Stimulated activated CD4-positive, alpha-beta T cell treated with anti-CD3 and anti-CD28 coated beads, Interleukin-15, amount 100 ng/mL, for 48 hours (primary cell): ENCODE measurements at places on chromosomes 13 and 19.

- no peak for DNase-seq
Measured at GRCh38 chr19:47507012-47507411, 7.9 kb downstream of the NAPA start.

GRCh38 chr19:19337120-19337519, 16.5 kb downstream of the MAU2 start:
- no peak for DNase-seq

DNA sequence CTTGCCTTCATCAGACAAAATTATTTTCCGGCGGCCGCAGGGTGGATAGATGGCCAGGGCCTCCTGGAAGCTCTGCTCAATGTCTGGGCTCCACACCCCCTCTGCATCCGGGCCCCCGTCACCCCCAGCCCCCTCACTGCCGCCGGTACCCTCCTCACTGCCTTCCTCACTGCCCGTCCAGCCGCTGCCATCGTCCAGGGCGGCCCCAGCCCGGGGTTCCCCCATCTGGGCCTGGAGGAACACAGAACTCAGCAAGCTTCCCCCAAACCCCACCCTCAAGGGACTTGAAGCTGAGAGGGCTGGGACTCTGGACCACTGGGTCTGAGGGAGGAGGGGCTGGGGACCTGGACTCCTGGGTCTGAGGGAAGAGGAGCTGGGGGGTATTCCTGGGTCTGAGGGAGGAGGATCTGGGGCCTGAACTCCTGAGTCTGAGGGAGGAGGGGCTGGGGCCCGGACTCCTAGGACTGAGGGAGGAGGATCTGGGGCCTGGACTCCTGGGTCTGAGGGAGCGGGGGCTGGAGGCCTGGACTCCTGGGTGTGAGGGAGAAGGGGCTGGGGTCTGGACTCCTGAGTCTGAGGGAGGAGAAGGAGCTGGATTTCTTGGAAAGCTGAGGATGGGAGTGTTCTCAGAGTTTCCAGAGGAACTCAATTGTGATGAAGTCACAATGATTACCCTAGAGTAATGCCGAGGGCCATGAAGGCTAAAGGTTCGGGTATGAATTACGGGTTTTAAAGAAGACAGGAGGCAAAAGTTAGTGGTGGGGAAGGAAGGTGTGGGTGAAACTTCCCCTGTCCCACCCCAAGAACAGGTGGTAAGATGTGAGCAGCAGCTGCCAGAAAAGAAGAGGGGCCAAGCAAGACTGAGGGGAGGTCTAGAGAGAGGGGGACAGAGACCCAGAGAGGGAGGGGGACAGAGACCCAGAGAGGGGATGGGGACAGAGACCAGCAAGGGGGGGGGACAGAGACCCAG, 2.1 kb downstream of the TEAD2 start:
- DNase-seq: no peak

DNA sequence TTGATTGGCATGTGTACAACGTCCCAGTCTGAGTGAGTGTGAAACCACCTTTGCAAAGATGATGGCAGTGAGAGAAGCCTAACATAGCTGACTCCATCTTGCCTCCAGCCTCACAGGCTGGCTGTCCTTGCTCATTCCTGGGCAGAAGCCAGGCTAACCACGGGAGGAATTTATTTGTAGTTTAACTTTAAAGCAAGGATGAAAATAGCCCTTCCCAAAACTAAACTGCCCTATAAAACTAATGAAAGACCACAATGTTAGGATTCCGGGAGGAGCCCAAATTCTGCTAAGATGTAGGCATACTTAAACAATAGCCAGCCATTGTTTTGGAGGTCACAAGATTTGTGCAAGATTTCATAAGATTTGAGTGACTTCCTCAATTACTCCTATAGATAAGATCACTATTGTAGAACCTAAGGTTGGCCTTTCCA, 96.6 kb upstream of the LSM14A start:
- DNase-seq: no peak

DNA sequence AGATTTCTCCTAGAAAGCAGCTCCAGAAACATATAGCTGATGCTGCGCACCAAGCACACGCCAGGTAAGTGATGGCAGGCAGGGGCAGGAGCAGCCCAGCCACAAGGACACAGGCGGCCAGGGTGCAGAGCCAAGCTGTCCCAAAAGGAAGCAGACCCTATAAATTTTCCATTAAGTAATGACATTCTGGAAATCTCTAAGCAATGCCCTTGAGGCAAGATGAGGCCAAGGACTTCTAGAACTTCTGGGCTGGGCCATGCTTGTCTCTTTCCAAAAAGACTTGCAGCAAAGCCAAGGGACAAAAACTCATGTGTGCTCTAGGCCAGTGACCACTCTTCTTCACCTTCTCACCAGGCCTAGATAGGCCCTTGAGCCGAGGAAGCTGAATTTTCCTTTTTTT, 42.2 kb upstream of the EPHX3 start:
- no peak for DNase-seq

DNA sequence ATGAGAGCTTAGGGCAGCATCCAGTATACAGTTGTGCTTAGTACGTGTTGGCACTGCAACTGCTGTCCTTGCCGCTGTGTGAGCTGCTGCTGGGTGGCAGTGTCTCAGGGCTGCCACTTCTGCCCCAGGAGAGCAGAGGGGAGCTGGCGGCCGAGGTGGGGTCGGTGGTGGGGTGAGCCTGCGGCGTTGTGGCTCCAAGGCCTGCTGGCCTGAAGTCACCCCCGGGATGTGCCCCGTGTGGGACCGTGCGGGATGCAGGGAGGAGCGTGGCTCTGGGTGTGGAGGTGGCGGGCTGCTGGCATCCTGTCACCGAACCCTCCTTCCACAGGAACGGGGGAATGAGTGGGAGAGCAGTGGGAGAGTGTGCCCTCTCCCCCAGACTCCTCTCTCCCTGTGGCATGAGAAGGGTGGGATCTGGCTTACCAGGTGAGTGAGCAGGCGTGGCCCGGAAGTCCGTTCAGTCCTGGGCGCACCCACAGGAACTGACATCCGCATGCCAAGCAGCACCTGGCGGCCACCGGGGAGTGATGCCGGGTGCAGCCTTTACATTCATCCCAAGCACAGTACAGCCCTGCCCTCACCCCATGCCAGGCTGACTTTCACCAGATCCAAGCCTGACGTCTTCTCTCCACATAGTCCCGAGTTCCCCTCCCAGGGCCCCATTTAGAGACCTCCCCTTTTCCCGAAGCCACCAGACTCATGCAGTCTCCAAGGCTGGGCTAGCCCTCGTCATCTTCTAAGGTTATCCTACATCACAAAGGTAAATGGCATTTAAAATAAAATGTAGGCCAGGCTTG, 26.6 kb downstream of the MCF2L start:
- no peak for DNase-seq
